ENCODE measurements at places on chromosomes 12 and 14.

DNA sequence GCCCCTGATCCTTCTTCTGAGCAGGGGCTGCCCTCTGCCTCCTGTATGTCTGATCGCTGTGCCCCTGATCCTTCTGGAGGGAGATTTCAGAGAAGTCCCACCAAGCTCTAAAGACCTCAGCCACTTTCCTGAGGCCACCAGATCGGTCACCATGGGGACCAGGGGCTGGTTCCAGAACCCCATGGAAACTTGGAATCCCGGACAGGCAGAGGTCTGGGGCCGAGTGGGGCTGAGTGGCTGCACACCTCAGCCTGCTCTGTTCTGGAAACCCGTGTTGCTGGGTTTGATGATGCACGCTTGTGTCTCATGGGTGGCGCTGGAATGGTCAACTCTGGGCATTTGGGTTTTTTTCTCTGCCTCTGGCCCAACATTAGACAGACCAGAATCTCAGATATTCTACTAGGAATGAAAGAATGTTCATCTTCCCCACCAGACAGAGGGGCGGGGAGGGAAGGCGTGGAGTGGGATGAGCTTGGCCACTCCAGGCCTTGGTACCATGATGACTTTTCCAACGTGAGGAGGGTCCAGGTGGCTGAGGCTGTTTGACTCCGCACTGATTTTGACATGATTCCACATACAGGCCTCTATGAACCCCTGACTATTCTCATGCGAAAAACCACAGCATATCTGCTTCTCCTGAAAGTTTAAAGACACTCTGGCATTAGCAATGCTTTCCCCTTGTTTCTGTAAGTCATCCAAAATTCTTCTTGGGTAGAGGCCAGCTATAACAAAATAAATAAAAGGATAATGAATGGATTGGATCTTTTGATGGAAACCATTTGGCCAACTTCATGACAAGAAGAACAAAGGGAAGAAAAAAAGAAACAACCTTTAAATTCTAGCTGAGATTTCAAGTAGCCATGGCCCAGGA, 114.5 kb downstream of the ADGRD1 start:
- DNase-seq: no peak

GRCh38 chr12:104750061-104750460, 208.0 kb downstream of the SLC41A2 start:
- peak; percentile 72 for DNase-seq

DNA sequence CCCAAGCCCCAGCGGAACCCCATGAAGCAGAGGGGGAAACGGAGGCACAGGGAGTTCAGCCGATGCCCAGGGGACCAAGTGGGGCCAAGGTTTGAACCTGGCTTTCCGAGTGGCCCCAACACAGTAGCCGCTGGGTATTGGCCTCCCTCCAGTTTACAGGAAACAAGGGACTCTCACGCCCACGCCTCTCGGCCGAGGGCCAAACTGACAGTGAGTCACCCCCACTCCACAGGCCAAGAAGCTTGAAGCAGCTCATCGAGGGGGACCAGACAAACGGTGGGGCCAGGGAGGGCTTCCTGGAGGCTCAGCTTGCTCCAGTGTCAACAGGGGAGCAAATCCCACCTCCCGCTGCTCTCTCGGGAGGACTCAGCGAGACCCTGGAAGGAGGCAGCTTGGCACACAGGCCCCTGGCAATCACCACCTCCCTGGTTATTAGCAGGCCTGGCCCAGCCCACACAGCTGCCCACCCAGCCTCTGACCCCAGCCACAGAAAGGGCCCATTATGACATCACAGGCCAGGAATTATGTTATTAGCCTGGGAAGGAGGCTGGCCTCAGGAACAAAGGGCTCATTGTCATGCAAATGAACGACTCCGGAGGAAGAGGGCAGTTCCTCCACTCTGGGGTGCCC, 54.6 kb downstream of the NCOR2 start:
- no peak for DNase-seq

- DNase-seq: no peak
These were observed 24.5 kb downstream of the MOK start for GRCh38 chr14:102280376-102280962.

GRCh38 chr12:84696908-84697540, 215.6 kb downstream of the SLC6A15 start:
- no peak for DNase-seq

DNA sequence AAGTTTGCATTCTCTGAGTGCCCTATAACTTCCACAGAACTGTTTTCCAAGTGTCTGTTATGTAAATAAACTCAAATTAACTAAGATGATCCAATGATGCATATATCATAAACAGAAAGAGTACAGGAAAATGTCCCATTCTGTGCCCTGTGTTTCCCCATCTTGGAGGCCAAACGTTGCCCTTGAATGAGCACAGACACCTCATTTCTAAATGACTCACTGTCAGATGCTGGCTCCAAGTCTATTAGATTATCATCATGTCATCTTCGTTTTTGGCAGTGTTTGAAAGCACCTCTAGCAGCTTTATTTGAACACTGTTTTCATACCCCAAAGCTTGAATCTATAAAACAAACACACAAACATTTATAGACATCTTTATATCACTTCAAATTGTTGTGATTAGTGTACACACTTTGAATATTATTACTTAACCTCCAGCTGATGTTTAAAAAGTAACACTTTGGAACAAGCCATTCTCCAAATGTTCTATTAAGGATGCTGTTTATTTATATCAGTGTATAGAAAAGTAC, 424.2 kb downstream of the NOVA1 start:
- DNase-seq: no peak

- DNase-seq: no peak
These were observed 47.9 kb downstream of the VCPKMT start for GRCh38 chr14:50068496-50068895.

GRCh38 chr14:21382095-21382494, 1.7 kb downstream of the SUPT16H start:
- no peak for DNase-seq

DNA sequence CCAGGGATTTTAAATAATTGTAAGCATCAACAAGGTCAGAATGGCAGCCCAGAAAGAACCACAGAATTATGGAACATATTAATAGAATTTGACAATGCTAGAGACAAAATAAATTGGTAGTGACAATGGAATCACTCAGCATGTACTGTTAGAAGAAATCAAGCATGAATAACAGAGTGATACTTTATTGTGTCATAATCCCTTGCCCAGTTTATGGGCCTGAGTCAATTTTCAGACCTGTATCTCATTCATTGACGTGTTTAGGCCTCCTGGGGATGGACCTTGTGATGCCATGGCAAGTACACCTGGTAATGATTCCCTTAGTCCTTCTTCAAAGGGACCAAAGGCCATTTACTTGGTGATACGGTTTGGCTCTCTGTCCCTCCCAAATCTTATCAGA, 12.8 kb upstream of the CCDC91 start:
- DNase-seq: no peak

- no peak for DNase-seq
These were observed 23.3 kb downstream of the CHGA start for GRCh38 chr14:92945959-92946846.

DNA sequence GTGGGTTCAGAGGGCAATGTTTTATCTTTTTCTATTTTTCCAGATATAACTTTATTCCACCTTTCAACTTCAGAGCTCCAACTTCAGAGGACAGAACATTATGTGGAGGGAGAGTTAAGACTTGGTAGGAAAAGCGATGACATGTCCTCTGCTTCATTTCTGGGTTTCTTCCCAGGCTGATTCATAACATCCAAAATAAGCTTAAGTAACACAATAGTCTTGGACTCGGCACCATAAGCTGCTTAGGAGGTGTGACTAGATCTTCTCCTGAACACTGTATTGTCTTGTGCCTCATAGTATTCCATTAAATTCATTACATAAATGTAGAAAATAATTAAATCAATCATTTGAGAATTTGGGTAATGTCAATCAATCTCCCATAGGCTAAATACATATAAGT, 95.5 kb upstream of the PDE3A start:
- DNase-seq: no peak

DNA sequence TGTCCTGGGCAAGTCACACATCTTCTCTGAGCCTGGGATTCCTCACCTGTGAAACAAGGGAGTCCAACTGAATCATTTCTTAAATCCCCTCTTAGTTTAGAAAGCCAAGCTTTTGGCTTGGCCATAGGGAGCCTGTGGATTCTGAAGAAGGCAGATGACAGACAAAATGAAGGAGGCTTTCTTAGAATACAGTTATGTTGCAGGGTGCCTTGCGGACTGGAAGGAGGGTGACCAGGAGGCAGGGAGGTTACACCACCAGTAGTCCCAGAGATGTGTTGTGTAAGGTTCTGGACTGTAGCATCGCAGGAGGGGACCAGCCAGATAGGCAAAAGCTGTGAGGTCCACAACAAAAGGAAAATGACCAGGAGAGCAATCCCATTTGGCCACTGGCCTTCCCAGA, 8.2 kb upstream of the ACVR1B start:
- no peak for DNase-seq
